GM12891 (cell line): ENCODE measurements at places on chromosomes 11 and 22.

DNA sequence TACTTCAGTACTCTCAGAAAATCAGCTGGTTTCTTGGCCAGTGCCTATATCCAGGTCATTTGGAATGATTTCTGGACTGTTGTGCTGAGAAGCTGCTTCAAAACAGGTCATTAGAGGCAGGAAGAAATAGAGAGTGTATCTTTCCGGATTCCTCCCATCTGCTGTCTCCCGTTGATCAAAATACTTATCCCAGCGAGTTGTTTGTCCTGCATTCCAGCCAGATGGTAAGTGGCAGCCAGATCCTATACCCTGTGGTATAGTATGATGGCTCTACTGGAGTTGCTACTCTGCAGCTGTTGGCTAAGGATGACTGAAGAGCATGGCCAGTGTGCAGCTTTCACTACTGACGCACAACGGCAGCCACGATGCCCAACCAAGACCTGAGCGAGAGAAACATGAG lies 560.9 kb upstream of the ANO5 start:
- no peak for DNase-seq

DNA sequence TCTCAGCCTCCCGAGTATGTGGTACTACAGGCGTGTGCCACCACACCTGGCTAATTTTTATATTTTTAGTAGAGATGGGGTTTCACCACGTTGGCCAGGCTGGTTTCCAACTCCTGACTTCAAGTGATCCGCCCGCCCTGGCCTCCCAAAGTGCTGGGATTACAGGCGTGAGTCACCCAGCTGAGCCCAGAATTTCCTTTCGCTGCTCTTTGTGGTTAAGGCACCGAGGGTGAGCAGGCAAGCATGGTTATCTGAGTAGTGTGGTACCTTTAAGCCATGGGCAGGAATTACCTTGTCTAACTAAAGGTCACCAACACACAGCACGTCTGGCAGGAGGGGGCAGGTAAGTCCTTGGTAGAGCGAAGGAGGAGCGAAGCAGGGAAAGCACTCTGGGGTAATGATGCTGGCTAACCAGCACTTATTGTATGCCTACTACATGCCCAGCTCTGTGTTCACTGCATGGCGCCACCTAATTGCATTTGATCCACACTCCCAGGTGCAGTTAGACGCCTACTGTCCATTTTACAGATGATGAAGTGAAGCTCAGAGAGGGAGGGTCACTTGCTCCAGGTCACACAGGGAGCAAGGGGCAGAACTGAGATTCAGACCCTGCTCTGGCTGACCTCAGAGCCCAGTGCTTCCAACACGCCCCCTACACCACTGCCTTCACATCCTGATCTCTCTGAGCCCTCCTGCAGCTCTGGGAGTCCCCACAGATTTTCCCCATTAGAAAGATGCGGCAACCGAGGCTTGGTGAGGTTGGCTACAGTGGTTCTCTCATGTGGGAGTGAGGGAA lies 45.7 kb downstream of the TRIOBP start:
- DNase-seq: no peak

DNA sequence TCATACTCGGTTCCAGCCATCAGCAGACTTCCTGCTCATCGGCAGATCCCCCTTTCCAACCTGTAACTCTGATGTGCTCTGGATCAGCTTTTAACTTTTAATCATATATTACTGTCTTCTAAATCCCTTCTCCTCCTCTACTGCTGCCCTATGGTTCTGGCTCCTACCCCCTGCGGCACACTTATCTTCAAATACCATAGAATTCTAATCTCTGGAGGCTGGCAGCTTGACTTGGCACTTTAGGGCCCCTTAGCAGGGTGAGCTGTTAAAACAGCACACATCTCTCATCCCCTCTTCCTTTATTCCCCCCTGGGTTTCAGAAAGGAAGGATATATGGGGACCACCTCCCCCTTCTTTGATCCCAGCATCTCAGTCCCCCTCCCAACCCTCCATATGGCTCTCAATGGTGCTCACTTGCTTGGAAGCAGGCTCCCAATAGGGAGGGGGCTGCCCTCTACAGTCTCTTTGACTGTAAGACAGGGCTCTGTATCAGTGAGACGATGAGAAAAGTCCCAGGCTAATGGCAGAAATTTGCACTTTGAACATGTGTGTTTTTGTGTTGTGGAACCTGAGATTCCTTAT lies 4.4 kb upstream of the CNTF start:
- DNase-seq: no peak

GRCh38 chr22:39422101-39422500 lies 22.5 kb downstream of the TAB1 start:
- DNase-seq: no peak

GRCh38 chr22:33605221-33605620 lies 315.1 kb downstream of the LARGE1 start:
- no peak for DNase-seq

GRCh38 chr11:119436711-119437110 lies 13.7 kb upstream of the THY1 start:
- DNase-seq: no peak

DNA sequence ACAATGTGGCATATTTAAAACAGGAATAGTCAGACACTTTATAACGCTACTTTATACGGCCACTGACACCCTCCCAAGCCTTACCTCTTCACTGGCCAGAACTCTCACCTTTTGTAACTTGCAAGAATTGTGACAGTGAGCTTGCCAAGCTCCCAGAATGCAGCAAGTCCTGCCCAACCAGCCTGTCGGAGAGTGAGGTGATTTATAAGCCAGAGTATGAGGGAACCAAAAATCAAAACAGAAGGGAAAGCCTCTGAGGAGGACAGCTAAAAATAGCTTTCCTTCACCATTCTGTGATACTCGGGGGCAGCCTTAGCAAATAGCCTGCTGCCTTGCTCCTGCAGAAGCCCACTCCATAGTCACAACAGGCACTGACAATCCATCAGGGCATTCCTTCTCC lies 229.7 kb downstream of the FAM76B start:
- no peak for DNase-seq

GRCh38 chr11:9016916-9017642 lies 13.3 kb upstream of the NRIP3 start:
- no peak for DNase-seq

DNA sequence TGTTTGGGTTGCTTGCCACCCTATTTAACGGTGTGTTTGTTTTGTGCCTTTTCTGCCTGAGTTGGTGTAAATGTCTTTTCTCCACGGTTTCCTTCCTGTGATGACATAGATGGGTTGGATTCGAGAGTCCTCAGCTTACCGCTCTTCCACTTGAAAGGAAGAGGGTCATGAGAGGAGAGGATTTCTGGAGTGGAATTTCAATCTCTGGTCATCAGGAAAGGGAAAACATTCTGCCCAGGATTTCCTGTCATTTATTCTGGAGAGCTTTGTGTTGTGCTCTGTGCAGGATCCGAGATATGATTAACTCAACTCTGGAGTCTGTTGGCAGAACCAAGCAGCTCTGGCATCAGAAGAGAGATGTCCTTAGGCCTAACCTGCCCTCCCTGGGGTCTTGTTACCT lies 605.2 kb downstream of the NTM start:
- DNase-seq: no peak

DNA sequence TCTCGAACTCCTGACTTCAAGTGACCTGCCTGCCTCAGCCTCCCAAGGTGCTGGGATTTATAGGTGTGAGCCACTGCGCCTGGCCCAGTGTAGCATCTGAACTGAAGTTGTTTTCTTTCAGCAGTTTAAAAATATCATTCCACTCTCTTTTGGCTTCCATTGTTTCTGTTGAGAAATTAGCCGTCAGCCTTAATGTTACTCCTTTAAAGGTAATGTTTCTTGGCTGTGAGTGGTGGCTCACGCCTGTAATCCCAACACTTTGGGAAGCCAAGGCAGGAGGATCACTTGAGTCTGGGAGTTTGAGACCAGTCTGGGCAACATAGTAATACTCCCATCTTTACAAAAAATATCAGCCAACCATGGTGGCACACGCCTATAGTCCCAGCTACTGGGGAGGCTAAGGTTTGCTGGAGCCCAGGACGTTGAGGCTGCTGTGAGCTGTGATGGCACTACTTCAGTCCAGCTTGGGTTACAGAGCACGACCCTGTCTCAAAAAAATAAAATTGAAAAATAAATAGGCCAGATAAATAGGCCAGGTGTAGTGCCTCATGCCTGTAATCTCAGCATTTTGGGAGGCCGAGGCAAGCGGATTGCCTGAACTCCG lies 25.9 kb downstream of the MCAM start:
- no peak for DNase-seq

GRCh38 chr11:121651257-121651605 lies 198.5 kb upstream of the SORL1-AS1 start:
- no peak for DNase-seq

DNA sequence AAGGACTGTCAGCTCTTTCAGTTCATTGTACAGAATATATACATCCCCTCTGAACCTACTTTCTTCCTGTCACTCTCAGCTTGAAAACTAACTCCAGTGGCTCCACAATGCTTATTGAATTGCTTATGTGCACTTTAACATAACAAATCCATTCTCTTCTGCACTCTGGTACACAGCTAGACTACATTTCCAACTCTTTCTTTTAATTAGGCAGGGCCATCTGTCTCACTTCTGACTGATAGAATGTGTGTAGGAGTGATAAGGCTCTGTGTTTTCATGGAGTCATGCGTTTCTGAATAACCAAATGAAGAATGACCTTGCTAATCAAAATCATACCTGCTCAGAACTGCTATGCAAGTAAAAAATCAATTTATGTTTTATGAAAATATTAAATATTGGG lies 278.5 kb upstream of the CCDC179 start:
- DNase-seq: no peak

DNA sequence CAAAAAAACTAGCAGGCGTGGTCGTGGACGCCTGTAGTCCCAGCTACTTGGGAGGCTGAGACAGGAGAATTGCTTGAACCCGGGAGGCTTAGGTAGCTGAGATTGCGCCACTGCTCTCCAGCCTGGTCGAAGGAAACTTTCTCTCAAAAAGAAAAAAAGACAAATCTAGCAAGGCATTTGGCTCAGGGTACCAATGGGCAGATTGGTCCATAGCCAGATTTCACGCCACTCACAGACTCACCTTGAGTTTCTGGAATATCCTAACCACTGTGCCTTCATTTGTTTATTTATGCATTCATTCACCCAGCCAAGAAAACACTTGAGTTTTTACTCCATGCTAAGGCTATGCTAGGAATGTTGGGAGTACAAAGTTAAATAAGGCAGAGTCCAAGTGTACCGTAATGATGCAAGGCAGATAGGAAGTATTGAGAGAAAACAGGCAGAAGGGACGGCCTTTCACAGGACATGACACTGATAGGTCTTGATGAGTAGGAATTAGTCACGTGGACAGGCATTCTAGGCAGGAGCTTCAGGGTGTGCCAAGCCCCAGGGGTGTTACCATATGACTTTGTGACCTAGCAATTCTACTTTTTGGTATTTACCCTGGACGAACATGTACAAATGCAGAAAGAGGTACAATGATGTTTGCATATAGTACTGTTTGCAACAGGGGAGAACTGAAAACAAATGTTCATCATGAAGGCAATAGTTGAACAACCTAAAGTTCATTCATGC lies 3.0 kb upstream of the PACSIN3 start:
- DNase-seq: no peak

DNA sequence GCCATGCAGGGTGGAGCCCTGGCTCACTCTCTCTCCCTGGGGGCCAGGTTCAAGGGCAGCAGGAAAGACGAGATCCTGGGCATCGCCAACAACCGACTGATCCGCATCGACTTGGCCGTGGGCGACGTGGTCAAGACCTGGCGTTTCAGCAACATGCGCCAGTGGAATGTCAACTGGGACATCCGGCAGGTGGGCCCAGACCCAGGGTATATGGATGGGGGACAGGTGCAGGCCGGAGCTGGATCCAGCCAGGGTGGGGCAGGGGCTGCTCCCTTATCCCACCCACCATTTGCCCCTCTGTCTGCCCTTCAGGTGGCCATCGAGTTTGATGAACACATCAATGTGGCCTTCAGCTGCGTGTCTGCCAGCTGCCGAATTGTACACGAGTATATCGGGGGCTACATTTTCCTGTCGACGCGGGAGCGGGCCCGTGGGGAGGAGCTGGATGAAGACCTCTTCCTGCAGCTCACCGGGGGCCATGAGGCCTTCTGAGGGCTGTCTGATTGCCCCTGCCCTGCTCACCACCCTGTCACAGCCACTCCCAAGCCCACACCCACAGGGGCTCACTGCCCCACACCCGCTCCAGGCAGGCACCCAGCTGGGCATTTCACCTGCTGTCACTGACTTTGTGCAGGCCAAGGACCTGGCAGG lies 2.9 kb downstream of the TRPT1 start:
- no peak for DNase-seq

GRCh38 chr11:119594639-119595249 lies 134.3 kb downstream of the NECTIN1 start:
- DNase-seq: no peak

DNA sequence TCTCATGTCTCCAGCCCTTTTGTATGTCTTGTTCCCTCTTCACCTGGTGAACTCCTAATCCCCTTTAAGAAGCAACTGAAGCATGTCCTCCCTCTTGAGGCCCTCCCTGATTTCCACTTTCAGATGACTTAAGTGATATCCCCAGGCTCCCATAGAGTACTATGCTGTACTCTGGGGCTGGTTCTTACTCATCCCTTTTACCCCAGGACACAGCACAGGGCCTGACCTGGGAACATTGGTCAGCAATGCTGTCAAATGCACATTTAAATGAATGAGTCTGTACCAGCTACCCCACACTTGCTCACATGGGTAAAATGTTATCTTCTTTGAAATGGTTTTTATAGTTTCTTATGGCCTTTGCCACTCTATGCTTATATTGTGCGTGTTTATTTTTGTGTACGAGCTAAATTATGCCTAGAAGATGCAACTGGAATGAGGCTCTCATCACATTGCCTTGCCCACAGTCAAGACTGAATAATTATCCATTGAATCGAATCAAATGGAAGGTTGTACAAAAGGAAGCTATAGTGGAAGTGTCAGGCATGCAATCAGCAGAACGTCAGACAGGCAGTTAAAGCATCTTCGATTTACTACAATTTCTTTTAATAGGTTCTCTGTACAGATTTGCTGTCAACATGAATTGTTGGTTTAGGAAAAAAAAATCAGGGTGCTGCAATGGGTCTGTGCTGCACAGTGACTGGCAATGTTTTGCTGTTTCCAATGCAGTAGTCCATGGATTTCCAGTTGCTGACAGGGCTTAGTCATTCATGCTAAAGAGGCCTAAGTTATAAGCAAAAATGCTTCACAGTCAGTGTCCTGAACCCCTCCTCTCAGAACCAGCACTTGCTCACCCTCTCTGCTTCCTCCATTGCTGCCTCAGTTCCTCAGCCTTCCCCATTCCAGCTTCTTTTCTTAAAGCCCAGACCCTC lies 79.5 kb downstream of the PARVA start:
- no peak for DNase-seq
